ENCODE measurements at places on chromosomes 1 and 21.

GRCh38 chr1:67441739-67442281 lies 11.6 kb upstream of the SERBP1 start:
- no peak for DNase-seq

- DNase-seq = no peak
These were observed 56.1 kb downstream of the PRDM16 start for GRCh38 chr1:3125078-3125477.

GRCh38 chr21:21246007-21246406 lies 247.8 kb downstream of the NCAM2 start:
- no peak for DNase-seq

DNA sequence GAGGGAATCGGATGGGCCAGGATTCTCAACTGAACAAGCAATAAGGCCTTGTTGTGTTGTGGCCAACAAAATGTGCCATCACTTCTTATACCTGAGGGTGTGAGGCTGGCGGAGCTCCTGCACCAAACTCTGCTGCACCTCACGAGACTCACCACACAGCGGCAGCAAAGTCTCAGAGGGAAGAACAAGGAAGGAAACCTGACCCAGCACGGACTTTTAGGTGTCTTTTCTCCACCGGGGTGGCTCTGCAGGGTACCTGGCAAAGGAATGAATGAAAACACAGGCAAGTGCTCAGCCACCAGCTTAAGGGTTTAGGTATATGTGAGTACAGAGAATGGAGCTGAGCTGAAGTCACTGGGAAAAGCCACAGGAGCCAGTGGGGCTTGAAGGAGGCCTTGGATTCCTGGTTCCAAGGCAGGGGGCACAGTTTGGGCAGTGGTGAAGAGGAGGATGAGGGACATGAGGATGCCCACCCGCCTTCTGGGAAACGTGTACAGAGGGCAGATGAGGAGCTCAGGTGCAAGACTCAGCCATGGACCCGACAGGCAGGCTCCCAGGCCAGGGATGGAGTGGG lies 31.1 kb upstream of the HSD3B1 start:
- peak; percentile 80 for DNase-seq

Measured in Kasumi-1 (cell line).